Tibial nerve (tissue), 4 donors: ENCODE measurements at places on chromosomes 7 and 10. TPM values are rescaled to one million over a fixed set of nuclear protein-coding genes. Genes with fewer than 3 reads are reported as not detected.

The DPP6 gene
- 1.6 TPM for total RNA-seq

The SFRP5 gene
- total RNA-seq = 530 TPM

The VENTX gene
- total RNA-seq = 7.0 TPM

The TMEM140 gene
- 46.9 TPM for total RNA-seq

The IL6 gene
- total RNA-seq = 3.3 TPM

The ABCB1 gene
- total RNA-seq = 36.0 TPM

The IRF5 gene
- total RNA-seq = 16.2 TPM

DNA sequence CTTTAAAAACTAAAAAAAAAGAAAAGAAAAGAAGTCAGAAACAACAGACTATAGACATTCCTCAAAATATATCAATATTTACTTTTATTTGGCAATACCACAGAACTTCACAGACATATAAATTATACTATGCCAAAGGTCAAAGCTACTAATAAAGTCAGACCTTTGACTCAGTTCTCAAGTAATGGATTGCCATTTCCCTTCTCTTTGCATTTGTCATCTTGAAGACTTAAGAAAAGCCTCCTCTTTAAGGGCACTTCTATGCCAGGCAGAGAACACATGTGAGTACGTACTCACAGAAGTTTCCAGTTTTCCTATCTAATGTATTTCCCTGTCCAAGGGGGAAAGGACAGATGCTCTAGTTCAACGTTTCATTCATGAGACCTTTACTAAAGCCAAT, 37.6 kb downstream of the TNPO3 start:
- DNase-seq = no peak
- H3K36me3 ChIP-seq = no peaks in the 10 kb centered on the region
- H3K4me1 ChIP-seq = no peaks in the 10 kb centered on the region
- H3K4me3 ChIP-seq = no peak overlapping the region

DNA sequence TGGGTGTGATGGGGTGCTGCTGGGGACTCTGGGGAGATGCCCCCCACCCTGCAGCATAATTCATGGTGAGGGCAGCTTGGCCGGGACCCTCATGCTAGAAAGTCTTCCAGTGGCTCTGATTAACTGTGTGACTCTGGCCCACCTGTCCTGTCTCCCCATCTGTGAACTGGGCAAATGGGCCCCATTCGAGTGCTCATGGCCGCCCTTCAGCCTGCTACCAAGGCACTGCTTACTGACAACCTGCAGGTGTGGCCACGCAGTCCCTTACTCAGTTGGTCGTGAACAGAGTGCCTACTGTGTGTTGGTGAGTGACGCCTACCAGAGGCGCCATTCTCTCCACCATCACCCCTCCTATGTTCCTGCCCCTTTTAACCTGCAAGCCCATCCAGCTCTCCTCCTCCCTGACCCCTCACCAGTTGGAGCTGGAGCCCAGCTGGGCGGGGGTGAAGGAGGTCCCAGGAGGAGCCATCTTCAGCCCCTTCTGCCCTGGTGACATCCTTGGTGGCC, 109.4 kb downstream of the ZMIZ1 start:
- no peaks in the 10 kb centered on the region for H3K27me3 ChIP-seq
- H3K4me3 ChIP-seq = no peak overlapping the region
- peaks cover 100% of the 10 kb centered on the region for H3K4me1 ChIP-seq
- H3K36me3 ChIP-seq = peaks cover 7% of the 10 kb centered on the region
- DNase-seq = no peak
- H3K27ac ChIP-seq = no peak overlapping the region

- peaks cover 48% of the 10 kb centered on the region for H3K4me1 ChIP-seq
- no peak overlapping the region for H3K4me3 ChIP-seq
- H3K36me3 ChIP-seq = peaks cover 18% of the 10 kb centered on the region
- no peak overlapping the region for H3K27ac ChIP-seq
Observed at GRCh38 chr10:131912620-131913019, 11.8 kb downstream of the PPP2R2D start.

DNA sequence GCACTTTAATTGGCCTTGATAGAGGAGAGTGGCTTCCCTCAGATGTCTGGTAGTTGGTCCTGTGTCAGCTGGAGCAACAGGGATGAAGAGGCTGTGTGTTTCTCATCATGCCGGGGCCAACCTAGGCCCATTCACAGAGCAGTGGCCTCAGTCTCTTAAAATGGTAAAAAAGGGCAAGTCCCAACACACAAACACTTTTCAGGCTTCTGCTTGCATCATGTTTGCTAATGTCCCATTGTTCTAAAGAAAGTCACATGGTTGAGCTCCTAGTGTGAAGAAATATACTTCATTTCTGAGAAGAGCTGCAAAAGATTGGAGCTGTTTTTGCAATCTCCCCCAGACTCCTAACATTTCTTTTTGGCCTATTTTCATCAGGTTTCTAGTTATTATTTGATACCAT, 40.6 kb upstream of the RBAK start:
- H3K27ac ChIP-seq = no peak overlapping the region
- no peak overlapping the region for H3K4me3 ChIP-seq
- no peak for DNase-seq
- no peaks in the 10 kb centered on the region for H3K4me1 ChIP-seq
- peaks cover 58% of the 10 kb centered on the region for H3K36me3 ChIP-seq

GRCh38 chr10:6918305-6918704, 338.2 kb upstream of the PRKCQ start:
- no peak overlapping the region for H3K4me3 ChIP-seq
- DNase-seq = peak; percentile 60
- no peaks in the 10 kb centered on the region for H3K27me3 ChIP-seq
- no peaks in the 10 kb centered on the region for H3K36me3 ChIP-seq

GRCh38 chr7:55548295-55548731, 24.0 kb downstream of the VOPP1 start:
- DNase-seq = no peak
- no peak overlapping the region for H3K27ac ChIP-seq
- no peaks in the 10 kb centered on the region for H3K36me3 ChIP-seq
- no peaks in the 10 kb centered on the region for H3K27me3 ChIP-seq
- no peak overlapping the region for H3K4me3 ChIP-seq

- no peak overlapping the region for H3K27ac ChIP-seq
- H3K4me1 ChIP-seq = no peaks in the 10 kb centered on the region
- peaks cover 21% of the 10 kb centered on the region for H3K36me3 ChIP-seq
- no peak for DNase-seq
- H3K27me3 ChIP-seq = no peaks in the 10 kb centered on the region
- H3K4me3 ChIP-seq = no peak overlapping the region
Observed at GRCh38 chr7:35645691-35646090, 49.2 kb downstream of the HERPUD2 start.

DNA sequence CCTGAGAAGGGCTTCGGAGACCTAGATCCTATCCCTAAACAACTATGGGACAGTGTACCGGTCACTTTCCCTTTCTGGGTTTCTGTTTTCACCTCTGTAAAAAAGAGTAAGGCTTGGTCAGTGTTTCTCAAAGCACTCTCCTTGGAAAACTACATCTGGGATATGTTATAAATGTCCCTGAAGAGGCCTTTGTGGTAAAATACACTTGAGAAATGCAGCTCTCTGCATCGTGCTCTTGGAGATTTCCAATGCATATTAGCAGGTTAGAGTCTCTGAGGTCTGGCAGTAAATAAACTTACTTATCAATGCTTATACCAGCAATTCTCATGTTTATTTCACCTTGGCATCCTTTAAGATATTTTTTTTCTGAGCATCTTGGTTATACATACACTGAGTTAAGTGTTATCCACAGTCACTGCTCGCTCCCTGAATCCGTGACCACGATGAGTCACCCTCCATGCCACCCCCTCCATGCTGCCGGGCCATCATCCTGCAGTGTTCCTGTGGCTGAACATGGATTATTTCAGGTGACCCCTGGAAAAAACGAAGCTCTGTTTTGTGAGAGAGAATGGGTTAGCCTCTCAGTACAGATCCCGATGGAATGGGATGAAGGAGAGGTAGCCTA, 3.3 kb upstream of the TBXAS1 start:
- no peaks in the 10 kb centered on the region for H3K4me1 ChIP-seq
- no peak overlapping the region for H3K27ac ChIP-seq
- H3K36me3 ChIP-seq = no peaks in the 10 kb centered on the region
- no peak for DNase-seq

DNA sequence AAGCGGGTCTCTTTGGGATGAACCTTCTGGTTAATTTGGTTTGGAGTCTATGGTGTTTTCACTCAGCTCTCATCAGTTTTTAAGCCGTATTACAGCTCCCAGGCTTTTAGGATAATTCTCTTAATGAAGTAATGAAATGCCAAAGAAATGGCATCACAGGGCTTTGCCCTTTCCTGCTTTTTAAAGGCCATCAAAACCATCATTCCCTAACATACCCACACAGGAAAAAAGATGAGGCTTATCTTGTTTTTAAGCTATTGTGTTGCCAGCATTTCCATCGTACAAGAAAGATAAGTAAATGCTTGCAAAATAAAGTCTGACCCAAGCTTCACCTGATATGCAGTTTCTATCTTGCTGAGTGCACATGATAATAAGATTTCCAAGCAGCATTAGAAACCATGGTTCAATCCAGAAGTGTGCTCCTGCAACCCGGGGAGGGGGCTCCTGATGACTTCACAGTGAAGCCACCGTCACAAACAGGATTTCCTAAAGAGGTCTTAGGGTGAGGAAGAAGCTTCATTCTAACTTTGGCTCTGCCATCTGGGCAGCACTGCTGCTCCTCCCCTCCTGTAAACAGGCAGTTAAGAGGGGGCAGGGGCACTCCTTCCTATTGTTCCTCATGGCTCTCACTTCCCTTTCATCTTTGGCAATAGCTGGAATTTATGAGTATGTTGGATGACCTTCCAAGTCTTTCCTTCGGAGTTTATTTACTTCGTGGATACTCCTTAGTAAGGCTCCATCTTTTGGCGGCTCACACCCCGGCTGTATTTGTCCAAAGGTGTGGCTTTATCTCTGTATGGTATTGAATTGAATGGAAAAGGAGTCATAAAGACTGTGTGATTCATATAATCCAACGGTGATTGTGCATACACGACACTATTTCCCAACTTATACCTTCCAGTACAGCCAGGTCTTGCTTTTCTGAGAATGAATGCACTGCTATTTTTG, 55.2 kb upstream of the FAM133B start:
- H3K27me3 ChIP-seq = no peaks in the 10 kb centered on the region
- no peaks in the 10 kb centered on the region for H3K36me3 ChIP-seq
- H3K4me3 ChIP-seq = no peak overlapping the region

DNA sequence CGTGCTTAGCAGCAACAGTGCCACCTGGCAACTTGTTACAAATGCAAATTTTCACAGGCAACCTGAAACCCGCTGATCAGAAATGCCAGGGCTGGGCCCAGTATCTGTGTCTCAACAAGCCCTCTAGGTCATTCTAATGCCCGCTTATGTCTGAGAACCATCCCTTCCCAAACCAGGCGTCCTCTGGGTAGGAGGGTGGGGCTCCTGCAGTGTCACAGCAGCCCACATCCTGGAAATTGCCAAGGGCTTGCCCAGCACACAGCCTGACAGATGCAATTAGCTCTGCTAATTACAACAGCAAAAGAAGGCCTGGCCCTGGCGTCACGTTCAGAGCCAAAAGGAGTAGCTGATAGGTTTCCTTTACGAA, 15.9 kb downstream of the ITPRIP start:
- no peaks in the 10 kb centered on the region for H3K36me3 ChIP-seq
- peaks cover 100% of the 10 kb centered on the region for H3K4me1 ChIP-seq
- peak; percentile 8 for DNase-seq
